ENCODE measurements at places on chromosomes 1 and 21.

GRCh38 chr1:27536010-27536757 lies 46.2 kb upstream of the WASF2 start:
- DNase-seq = no peak

GRCh38 chr1:64545118-64545843 lies 75.4 kb downstream of the CACHD1 start:
- DNase-seq = no peak

DNA sequence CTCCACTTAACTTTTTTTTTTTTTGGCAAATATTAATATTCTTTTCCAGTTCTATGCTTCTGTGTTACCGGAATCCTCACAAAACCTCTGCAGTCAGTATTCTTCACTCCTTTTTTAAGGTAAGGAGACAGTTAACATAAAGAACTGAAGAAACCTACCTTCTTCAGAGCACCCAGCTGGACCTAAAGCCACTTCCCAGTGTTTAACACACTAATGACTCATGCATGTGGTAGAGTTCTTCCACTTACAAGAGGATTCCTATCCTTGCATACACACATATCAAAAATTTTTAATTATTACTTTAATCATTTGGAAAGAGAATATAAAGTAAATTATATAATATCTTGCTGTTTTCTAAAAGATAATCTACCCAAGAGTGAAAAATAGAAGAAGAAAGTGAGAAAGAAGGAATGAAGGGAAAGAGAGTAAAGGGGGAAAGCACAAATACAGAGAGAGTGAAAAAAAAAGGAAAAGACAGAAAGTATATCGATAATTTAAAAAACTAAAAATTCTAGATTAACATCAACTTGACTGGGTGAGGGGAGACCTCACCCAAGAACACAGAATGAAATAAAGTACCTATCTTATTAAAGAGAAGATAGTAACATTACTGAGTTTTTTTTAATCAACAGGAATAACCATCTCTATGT lies 54.9 kb downstream of the ENAH start:
- no peak for DNase-seq

DNA sequence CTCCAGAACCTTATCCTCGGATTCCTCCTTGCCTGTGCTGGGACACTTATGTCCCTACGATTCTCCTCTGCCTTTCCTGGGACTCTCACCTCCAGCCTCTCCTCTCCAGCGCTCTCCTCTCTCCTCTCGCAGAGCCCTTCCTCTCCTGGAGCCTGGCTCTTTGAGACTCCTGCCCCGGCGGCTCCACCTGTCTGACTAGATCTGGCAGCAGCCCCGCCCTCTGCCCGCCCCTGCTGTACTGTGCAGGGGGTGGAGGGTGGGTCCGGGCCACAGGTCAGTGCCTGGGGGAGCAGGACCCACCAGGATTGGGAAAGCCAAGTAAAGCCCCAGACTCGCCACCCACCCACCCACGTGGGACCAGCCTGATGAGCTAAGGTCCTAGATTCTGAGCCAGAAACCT lies 1.6 kb downstream of the ELOVL1 start:
- DNase-seq = no peak

GRCh38 chr1:240555524-240555923 lies 56.4 kb downstream of the GREM2 start:
- DNase-seq = no peak

GRCh38 chr21:38611277-38611676 lies 113.0 kb upstream of the ERG start:
- DNase-seq = no peak

- DNase-seq = no peak
Measured at GRCh38 chr1:85624361-85624760, 43.8 kb downstream of the CCN1 start.

DNA sequence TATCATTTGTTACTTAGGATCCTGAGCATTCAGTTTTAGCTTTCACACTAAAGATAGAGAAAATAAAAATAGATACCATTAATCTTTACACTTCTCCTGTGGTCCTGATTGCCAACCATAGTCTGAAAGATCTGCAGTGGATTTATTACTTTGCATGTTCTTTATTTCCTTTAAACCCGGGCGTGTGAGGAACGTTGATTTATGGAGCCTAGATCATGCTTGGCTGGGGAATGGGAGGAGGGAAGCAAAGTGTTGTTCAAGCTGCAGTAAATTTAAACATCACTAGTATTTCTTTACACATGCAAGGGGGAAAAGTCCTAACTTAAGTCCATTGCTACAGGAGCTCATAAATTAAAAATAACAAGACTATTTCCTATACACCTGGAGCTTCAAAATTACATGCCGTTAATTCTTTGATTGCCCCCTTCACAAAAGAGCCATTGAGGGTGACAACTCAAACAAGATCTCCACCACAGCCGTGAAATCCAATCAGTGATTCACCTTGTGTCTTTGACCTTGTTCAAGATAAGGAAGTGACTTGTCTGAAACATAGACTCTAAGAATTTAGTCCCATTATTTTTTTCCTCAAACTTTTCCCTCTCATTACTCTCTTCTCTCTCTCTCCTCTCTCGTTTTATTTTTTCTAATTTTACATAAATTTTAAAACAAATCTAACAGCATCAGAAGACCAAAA lies 282.7 kb downstream of the KIF26B start:
- no peak for DNase-seq

GRCh38 chr1:156571261-156571852 lies 1.0 kb downstream of the IQGAP3 start:
- DNase-seq = peak; percentile 76

- no peak for DNase-seq
Measured at GRCh38 chr21:41459884-41460534, 34.0 kb downstream of the MX1 start.

GRCh38 chr1:246214708-246215509 lies 292.2 kb downstream of the SMYD3 start:
- peak; percentile 98 for DNase-seq

- no peak for DNase-seq
Measured at GRCh38 chr1:37807220-37807554, 403 bp upstream of the C1orf122 start.

DNA sequence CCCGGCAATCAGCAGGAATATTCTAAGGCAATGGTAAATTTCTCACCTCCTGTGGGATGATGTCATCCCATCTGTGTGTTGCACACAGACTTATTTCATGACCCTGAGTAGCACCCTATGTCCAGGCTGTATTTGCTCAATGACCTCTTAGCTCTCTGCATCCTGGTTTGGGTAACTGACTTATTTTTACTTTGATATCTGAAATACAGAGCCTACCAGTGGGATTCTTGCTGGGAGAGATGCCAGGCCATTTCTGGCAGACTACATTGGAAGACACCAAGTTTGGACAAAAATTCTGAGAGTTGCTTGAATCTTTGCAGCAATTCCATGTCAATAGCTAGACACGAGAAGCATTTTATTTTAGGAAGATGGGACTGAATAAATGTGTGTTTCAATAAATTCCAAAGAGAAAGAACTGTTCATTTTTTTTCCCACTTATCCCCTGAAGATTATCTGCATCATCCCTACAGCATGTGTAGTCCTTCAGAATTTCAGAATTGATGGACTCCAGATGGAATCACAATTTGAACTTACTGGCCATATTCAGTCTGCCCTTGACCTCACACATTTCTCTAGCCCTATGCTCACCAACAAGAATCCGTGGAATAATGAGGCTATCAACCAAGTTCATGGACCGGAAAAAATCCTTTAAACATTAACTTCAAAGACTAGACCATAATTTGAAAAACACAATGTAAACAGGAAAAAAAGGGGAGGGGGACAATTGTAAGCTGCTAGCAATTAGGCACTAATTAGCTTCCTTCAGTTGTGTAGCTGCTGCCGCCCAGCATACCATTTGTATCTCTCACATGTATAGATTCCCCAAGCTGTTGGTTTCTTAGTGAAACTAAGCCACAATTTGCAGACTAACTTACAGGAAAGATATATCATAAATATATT lies 226.5 kb downstream of the HMCN1 start:
- DNase-seq = no peak

GRCh38 chr1:44089371-44090048 lies 29.1 kb upstream of the KLF17 start:
- peak; percentile 81 for DNase-seq

- DNase-seq = no peak
Measured at GRCh38 chr1:35553851-35554250, 3.4 kb downstream of the KIAA0319L start.

- DNase-seq = no peak
Measured at GRCh38 chr21:28066076-28066475, 926.6 kb downstream of the LTN1 start.

DNA sequence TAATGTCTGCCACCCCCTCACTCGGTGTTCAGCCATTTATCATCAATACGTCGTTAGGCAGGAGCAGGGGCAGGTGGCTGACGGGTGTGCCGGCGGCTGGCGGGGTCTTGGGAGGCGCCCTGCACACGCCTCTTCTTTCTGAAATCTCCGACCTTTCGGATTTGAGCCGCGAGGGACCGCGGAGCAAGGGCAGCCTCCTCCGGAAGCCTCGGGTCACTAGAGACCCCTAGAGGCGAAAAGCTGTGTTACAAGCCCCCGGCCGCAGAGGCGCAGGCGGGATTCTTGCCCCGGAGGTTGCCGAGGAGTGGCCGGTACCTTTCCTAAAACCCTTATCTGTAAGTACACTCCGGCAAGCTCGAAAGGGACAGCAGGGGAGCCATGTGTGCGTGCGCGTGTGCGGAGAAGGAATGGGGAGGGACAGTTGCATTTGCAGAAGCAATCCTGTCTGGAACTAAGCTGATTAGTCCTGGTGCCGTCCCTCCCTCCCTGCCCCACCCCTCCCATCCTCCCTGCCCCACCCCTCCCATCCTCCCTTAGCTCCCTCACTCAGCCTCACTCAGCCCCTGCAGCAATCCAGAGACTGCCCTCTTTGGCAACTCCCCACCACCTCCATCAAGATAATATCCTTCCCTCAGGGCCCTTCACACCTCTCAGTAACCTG lies 11.0 kb downstream of the BRINP2 start:
- peak; percentile 24 for DNase-seq

- no peak for DNase-seq
Measured at GRCh38 chr1:221998781-221999180, 256.9 kb upstream of the DUSP10 start.

GRCh38 chr21:43585924-43586413 lies 73.3 kb downstream of the HSF2BP start:
- peak; percentile 99 for DNase-seq

GRCh38 chr1:7153464-7153863 lies 368.2 kb downstream of the CAMTA1 start:
- DNase-seq = no peak

GRCh38 chr1:64898107-64898861 lies 68.1 kb downstream of the JAK1 start:
- DNase-seq = peak; percentile 77

DNA sequence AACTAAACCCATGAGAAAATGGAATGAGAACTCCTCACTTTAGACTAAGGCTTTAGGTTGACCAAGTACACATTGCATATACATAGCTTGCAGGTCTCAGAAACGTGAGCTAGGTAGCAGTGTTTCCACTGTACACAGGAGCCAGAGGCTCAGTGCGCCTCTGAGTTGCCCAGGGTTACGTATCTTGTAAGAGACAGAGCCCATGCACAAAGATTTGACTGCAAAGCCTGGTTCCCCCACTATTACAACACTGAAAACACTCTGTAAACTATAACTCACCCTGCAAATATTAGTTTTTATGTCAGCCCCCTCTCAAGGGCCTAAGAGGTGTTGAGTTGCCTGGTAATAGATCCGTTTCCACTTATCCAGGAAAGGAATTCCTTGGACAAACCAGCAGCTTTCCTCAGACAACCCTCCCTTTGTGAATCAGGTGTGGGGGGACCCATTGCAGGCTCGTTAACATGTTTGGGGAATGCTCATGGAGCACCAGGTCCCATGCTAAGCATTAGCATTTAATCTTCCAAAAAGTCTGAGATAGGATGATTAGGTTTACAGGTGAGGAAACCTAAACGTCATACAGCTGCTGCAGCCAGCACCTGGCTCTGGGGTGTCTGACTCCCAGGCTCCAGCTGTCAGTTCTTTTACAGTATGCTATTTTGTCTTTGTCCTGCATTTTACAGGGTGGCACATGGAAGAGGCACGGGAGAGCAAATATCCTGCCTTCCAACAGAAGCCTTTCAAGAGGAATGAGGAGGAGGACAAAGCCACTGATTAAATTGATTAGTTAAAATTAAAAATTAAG lies 25.7 kb downstream of the TENT5C start:
- DNase-seq = no peak

- no peak for DNase-seq
Measured at GRCh38 chr1:63829349-63830327, 55.8 kb downstream of the ROR1 start.

DNA sequence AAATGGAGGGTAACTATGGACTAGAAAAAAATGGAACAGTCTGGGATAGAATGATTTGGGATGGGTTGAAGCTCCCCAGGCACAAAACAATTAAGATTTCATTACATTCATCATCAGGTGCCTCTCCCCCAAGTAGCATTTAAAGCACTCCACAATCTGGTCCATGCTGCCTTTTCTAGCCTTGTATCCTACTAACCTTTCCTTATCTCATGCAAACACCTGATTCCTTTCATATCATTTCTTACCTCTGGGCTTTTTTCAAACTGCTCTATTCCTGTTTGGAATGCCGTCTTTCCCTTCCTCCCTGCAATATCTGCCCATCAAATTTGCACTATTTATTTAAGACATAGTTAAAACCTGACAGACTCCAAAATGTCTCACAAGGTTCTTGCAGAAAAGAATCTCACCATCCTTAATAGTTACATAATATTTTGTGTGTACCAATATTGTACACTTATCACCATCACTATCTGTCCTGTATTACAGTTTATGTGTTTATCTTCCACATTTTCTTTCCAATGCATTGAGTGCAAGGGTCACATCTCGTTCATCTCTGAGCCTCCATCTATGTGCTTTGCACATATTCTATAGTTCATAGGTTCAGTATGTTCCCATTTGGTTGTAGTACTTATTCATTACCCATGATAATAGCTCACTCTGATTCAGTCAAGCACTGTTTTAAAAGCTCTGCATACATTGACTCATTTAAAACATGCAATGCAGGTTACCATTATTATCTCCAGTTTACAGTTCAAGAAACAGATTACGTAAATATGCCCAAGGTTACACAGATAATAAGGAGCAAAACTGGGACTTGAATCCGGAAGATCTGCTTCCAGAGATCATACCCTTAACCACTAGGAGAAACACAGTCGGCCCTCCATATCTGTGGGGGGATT lies 16.1 kb upstream of the SHCBP1L start:
- DNase-seq = no peak

- DNase-seq = no peak
Measured at GRCh38 chr1:43349594-43350306, 9.0 kb upstream of the CDC20 start.

- DNase-seq = no peak
Measured at GRCh38 chr1:29270929-29271521, 34.7 kb downstream of the PTPRU start.

DNA sequence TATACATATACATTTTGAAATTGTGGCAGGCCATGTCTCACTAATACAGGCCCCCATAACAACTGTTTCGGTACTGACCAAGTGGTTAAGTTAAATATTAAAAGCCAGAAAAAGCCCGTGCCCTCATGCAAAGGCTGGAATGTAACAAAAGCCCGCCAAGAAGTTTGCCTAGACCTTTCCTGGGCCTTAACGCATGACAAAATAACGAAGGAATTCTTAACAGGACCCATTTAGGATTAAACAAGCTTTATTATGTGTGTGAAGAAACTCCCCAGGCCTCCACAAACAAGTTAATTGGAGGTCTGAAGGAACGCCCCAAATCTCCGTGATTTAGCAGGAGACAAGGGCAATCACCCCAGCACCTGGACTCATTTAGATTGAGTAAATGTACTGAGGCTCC lies 42.4 kb downstream of the TNFSF4 start:
- DNase-seq = no peak

Measured in dermis microvascular lymphatic vessel endothelial cell (primary cell).